ENCODE measurements at places on chromosomes 5 and 9.
A peak's percentile ranks its signal among the peaks of the same experiment; 100 is the strongest.

- peak; percentile 3 for DNase-seq
Measured at GRCh38 chr9:27785714-27786100, 212.4 kb upstream of the C9orf72 start.

- no peak for DNase-seq
Measured at GRCh38 chr5:171906703-171907590, 99.5 kb downstream of the FBXW11 start.

- DNase-seq, result no peak
Measured at GRCh38 chr5:133851521-133851920, 116.9 kb downstream of the C5orf15 start.

DNA sequence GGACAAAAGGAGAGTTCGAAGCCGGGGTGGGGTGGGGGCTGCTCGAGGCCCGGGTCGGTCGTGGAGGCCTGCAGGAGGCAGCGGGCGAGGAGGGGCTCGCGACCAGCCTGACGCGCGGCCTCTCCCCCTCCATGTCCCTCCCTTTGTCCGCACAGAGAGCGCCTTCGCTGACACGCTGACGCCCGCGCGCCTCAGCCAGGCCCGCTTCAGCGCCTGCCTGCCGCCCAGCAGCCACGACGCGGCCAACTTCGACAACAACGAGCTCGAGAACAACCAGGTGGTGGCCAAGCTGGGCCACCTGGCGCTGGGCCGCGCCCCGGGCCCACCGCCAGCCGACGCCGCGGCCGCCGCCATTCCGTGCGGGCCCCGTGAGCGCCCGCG, 42.2 kb downstream of the NEURL1B start:
- DNase-seq, result no peak

DNA sequence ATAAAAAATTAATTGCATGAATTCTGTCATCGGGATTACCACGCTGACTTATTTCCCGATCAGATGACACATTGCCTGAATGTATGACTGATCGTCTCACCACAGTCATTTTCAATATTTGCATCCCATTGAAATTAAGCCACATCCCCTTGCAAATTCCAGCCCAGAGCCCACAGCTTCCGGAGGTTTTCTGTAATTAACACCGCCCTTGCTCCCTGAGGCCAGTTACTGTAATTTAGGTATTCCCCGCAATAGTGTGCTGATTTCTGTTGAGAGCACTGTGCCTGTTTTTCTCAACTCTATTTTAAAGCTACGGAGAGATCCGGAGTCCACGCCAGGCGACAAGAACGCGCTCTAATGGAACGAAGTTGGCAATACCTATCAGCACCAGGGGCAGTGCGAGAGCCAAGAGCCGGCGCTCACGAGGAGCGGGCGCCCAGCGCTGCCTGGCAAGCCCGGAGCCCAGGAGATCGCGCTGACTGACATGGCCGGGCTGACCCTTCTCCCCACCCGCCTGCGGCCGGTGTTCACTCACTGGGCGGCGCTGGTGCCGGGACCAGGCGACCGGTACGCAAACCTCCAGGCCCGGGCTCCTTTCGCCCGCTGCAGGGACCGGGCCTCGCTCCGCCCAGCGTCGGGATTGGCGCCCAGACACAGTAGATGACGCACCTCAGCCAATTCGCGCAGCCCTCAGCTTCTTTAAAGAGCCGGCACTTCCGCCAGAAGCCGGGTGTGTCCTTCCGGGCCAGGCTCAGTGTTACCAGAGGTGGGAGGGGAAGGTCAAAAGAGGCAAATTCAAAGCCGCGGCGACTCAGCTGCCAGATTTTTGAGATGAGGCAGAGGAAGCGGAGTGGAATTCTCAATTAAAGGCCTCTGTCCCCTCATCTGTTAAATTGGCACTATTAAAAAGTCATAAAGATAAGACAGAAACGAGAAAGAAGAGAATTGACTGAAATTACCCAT, at the start of gene PLGRKT:
Gene PLGRKT, minus strand, starts transcription at position 672 of the 963 bp plus-strand sequence. CDS start 5,948 bp downstream, outside the sequence.
- DNase-seq, result peak; percentile 89

GRCh38 chr5:132076983-132077382, 3.4 kb downstream of the CSF2 start:
- no peak for DNase-seq

- DNase-seq, result no peak
Measured at GRCh38 chr5:80703291-80703690, 48.5 kb upstream of the DHFR start.

DNA sequence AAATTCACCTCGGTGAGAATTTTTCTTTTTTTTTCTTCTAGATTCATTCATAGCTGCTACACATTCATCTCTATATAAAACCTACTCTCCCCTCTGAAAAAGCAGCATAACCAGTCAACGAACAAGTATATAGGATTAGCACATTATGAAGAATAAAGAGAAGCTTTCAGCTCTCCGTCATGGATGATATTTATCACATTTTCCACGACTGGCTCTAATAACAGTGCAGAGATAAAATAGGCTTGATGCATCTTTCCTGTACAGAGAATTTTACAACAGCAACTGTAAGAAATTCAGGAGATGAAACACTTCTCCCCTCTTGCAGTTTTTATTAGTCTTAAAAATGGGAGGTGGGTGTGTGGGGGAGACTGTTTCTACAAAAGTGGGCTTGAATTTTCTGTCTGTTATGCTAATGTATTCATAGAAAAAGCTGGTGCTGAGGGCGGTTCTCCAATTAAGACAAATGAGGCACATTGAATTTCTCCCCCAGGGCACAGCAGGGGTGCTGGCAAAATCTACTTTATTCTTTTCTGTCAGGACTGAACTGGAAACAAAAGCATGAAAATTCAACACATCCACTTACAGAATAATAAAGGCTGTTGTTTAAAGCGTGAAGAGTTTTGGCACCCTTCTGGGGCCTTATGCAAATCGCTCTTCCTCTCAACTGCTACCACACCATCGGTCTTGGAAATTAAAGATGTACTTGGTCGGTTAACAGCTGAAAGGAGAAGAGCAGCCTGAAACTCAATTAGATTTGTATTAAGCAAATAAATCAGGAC, 233.9 kb upstream of the ZNF608 start:
- DNase-seq, result no peak

DNA sequence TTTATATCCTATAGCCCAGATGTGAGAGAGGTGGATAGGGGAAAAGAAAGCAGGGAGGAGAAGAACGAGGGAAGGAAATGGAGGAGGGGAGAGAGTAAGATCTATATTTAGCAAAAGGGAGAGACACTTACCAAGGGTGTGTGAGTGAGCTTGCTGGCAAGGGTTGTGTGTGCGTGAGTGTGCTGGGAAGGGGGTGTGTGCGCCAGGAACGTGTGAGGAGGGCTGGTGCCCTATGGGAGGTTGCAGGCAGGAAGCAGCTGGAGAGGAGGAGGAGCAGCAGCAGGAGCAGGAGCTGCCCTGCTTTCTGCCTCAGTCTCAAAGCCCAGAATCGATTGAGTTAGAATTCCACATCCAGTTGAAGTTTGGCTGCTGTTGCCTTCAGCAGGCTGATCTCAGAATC, 148.3 kb upstream of the RUSC2 start:
- DNase-seq, result no peak

GRCh38 chr9:33498387-33498786, 24.7 kb upstream of the NOL6 start:
- no peak for DNase-seq

GRCh38 chr9:135139366-135139959, 52.0 kb downstream of the OLFM1 start:
- DNase-seq, result no peak

GRCh38 chr5:73265641-73266040, 92.6 kb downstream of the TMEM174 start:
- no peak for DNase-seq

GRCh38 chr5:6752782-6753181, 39.5 kb downstream of the TENT4A start:
- DNase-seq, result no peak

GRCh38 chr9:91809581-91810285, 140.3 kb downstream of the ROR2 start:
- DNase-seq, result no peak

DNA sequence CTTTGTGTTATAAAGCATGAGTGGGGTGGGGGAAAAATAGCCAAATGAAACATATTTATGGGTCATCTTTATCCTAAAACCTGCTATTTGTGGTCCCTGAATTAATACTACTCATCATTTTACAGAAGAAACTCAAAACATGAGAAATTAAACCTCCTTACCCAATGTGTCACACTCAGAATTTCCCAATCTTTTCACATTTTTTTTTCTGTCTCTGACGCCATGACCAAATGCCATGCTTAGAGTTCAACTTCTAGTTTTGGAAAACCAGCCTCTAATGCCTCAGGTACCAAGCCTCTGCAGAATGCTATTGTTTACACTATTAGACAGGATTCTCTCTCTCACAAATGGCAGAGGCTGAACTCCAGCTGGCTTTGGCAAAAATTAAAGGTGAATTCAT, 505.5 kb upstream of the WWC1 start:
- DNase-seq, result no peak

GRCh38 chr5:32020271-32020670, 153.8 kb downstream of the GOLPH3 start:
- no peak for DNase-seq

GRCh38 chr5:125478599-125478998, 732.2 kb upstream of the ZNF608 start:
- no peak for DNase-seq

DNA sequence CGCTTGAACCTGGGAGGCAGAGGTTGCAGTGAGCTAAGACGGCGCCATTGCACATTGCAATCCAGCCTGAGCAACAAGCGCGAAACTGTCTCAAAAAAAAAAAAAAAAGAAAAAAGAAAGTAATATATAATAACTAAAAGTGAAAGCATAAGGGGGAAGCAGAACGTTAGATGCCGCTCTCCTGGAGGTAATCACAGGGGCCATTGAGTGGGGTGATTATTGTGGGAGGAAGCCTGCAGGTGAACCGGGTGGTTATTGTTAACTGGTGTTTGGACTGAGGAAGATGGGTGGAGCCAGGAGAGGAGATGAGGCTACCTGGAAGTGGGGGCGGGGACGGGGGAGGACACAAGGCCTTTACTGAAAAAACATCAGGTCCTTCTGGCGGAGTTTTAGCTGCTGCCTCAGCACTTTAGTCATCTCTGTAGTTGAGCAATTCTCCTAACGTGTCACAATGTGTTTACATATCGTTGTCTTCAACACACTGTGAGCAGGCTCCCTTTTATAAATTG, 5.3 kb upstream of the TJP2 start:
- peak; percentile 52 for DNase-seq

DNA sequence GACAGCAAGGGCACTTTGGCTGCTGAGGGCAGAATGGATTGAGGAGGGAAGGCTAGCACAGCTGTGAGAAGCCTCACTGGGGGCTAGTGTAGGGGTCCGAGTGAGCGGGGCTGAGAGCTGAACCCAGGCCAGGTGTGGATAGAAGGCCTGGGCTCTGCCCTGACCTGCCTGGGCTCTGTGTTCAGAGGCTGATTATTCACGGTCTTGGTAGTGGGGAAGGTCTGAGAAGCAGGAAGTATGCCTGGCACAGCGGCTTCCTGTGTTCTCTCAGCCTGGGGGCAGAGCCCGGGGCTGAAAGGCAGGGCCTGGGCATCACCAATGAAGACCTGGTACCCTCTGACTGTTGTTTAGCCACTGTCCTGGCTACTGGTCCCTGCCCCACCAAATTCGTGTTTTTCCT, 136.4 kb upstream of the TBC1D2 start:
- DNase-seq, result no peak

GRCh38 chr5:14165375-14166106, 22.4 kb downstream of the TRIO start:
- DNase-seq, result no peak

- no peak for DNase-seq
Measured at GRCh38 chr5:141182248-141182647, at the start of gene PCDHB16. Gene PCDHB16, plus strand, starts transcription at chr5:141182387. Its CDS starts 173 bp downstream, at chr5:141182560.

- no peak for DNase-seq
Measured at GRCh38 chr5:116788851-116789403, 214.3 kb upstream of the SEMA6A start.

DNA sequence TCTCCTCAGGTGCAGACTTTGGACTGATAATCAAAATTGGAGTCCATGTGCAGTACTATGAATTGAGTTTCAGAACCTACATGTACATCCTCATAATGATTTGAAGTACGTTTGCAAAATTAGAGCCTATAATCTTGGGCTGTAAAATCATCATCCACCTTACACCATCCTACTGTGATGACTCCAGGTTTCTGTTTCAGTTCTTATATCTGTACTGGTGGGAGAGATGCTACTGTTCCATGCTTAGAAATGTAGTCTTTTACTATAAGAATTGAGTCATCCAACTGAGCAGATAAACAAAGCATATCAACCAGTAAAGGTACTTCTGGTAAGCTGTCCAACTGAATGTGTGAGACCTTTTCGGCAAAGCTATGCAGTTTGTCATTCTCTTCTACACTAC, 586.3 kb upstream of the FAM174A start:
- no peak for DNase-seq

DNA sequence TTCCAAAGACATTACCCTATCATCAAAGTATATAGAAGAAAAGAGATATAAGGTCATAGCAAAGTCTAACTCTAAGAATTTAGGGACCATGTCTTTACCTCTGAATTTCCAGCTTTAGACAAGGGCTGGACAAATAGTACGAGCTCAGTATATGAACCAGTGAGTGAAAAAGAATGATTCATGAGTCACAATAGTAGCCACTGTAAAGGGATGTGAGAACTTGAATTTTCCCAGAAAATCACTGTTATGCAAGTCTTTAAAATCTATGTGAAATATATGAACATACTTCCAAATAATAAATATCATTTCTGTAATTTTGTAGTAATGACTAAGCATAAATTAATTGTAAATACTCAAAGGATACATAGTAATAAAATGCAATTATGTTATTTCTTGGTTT, 305.9 kb upstream of the PRR16 start:
- no peak for DNase-seq

GRCh38 chr9:136365775-136366222, 2.3 kb upstream of the DNLZ start:
- DNase-seq, result no peak

DNA sequence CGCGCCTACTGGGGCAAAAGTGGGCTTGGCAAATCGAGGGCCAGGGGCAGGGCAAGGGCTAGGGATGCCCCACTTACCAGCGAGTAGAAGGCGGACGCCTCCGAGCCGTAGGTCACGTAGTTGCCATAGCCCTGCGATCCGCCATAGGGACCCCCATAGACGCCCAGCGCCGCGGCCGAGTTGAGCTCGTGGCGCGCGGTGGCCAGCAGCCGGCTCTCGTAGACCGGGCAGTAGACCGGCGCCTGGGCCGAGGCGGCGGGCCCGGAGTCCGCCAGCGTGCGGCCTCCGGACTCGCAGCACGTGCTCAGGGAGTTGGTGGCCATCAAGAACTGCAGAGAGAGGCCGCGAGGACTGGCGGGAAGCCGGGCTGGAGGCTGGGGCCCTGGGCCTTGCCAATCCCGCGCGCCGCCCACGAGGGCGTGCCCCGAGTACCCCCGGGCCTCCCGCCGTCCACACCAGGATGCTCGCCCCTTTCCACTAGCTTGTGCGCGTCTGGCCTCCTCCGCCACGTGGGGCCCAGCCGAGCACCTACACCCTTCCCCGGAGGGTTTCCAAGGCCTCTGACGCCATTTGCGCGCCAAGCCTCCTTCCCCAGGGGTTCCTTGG, 891 bp downstream of the IRX4 start:
- DNase-seq, result no peak

- peak; percentile 91 for DNase-seq
Measured at GRCh38 chr9:95048225-95049087, 269.1 kb downstream of the FANCC start.

- DNase-seq, result no peak
Measured at GRCh38 chr5:140926443-140927227, 536 bp downstream of the PCDHAC1 start.

- DNase-seq, result no peak
Measured at GRCh38 chr9:24912767-24913166, 367.1 kb upstream of the IZUMO3 start.
